ENCODE measurements at places on chromosomes 1 and 21. TPM values are rescaled to one million over a fixed set of nuclear protein-coding genes. Genes with fewer than 3 reads are reported as not detected.
A peak's percentile ranks its signal among the peaks of the same experiment; 100 is the strongest.

GRCh38 chr1:243525085-243525487 lies 269.2 kb downstream of the SDCCAG8 start:
- no peak for DNase-seq

- no peak for DNase-seq
These were observed 301.8 kb downstream of the BRINP2 start for GRCh38 chr1:177472567-177472966.

DNA sequence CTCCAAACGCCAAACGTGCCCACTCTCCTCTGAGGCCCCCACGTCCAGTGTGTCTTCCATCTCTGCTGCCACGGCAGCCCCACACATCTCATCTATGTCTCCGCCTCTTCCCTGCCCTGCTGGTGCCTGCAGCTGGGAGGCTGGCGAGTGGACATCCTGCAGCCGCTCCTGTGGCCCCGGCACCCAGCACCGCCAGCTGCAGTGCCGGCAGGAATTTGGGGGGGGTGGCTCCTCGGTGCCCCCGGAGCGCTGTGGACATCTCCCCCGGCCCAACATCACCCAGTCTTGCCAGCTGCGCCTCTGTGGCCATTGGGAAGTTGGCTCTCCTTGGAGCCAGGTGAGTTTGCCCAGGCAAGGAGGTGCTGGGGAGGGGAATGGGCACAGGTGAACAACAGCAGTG lies 8.6 kb downstream of the ADAMTSL4 start:
- DNase-seq = no peak

GRCh38 chr1:204520834-204521709 lies 4.9 kb downstream of the MDM4 start:
- peak; percentile 90 for DNase-seq

DNA sequence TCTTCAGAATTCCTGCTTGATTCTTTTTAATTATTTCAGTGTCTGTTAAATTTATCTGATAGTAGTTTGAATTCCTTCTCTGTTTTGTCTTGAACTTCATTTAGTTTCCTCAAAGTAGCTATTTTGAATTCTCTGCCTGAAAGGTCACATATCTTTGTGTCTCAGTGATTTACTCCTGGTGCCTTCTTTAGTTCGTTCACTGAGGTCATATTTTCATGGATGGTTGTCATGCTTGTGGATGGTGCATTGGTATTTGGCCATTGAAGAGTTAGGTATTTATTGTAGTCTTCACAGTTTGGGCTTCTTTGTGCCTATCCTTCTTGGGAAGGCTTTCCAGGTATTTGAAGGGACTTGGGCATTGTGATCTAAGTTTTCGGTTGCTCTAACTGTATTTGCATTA lies 267.9 kb downstream of the HHAT start:
- DNase-seq = no peak

- no peak for DNase-seq
These were observed 28.0 kb downstream of the PADI2 start for GRCh38 chr1:17091252-17091651.

- no peak for DNase-seq
These were observed 9.6 kb upstream of the PIGK start for GRCh38 chr1:77228836-77229235.

DNA sequence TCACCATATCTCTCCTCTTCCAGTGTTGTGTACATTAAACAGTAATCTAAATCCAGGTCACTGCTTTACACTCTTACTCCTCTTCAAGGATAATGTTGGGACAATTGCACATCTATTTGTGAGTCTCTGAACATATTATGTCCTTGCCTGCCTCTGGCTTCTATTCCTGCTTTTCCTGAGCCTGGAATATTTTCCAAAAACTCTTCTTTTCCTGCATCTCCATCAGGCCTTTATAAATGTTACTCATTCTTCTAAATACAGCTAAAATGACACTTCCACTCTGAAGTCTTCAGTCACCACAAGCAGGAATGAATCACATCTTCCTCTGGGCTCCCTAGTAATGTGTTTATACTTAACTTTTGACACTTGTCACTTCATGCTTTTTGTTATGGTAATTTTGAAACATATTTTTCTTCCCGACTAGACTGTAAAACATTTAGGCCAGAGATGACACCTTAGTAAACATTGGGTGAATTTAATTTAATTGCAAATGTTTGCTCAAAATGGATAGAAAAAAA lies 396.0 kb downstream of the LRRIQ3 start:
- no peak for DNase-seq

- DNase-seq = no peak
These were observed 24.5 kb downstream of the WNT4 start for GRCh38 chr1:22118291-22118992.

GRCh38 chr1:89837036-89837481 lies 16.2 kb downstream of the LRRC8D start:
- DNase-seq = no peak

ADORA1 gene
- not detected for total RNA-seq

CCDC28B gene
- 19.3 TPM for total RNA-seq

ILDR2 gene
- 2.8 TPM for total RNA-seq

PBX1 gene
- total RNA-seq = 0.54 TPM

OR2T2 gene
- not detected for total RNA-seq

Measured in natural killer cell (primary cell).